ENCODE measurements at places on chromosomes 7 and 10. TPM values are rescaled to one million over a fixed set of nuclear protein-coding genes. Genes with fewer than 3 reads are reported as not detected.
A peak's percentile ranks its signal among the peaks of the same experiment; 100 is the strongest.

DCLRE1A gene
- total RNA-seq, result 14.7 TPM

SPAM1 gene
- total RNA-seq, result not detected

SLC13A4 gene
- 2.3 TPM for total RNA-seq

GPR158 gene
- 0.35 TPM for total RNA-seq

- DNase-seq, result no peak
These were observed 20.7 kb downstream of the SLC16A9 start for GRCh38 chr10:59688921-59689351.

GRCh38 chr10:124289851-124290795, 128.6 kb downstream of the OAT start:
- no peak for DNase-seq

DNA sequence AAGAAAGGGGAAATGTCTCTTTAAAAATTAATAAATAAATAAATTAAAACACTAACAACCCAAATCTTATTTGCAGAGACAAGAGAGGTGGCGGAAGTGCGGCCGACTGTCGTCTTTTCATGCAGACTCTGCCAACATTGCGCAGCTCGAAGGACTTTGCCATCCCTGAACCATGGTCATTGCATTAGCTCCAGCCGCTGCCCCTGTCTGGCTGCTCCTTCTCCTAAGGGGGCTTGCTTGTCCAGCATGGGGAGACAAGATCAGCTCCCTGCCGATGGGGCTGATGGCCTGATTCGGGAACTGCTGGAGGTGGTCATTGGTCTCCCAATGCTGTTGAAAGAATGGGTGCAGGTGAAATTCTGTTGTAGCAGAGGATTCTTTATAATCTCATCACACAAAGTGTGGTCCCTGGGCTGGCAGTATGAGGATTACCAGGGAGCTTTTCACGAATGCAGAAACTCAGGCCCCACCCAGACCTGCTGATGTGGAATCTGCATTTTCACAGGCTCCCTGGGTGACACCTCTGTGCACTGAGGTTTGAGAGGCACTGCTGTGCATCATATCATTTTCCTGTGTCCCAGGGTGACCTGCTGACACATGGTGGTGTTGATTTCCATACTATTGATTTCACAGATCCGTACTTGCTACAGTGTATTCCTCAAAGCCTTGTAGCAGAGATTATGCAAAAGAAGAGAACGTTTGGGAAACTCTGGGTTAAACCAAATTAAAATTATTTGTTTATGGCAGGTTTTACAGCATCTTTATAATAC, 172.4 kb upstream of the ZMIZ1 start:
- DNase-seq, result no peak

DNA sequence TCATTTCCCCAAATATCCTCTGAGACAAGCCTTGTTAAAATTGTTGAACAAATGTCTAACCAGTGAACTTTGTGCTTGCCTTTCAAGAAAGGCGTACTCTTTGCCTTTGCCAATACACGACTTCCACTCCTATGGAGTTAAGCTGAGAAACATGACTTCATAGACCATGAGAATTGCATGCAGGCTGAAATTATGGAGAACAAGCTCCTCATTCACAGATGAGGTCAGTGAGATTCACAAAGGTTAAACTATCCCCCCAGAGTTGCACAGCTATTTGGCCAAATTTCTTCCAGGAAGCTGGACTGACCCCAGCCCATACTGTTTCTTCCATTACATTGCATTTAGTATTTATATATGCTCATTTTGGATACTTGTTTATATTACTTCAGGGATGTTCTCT, 221.4 kb upstream of the SEMA3C start:
- DNase-seq, result no peak

DNA sequence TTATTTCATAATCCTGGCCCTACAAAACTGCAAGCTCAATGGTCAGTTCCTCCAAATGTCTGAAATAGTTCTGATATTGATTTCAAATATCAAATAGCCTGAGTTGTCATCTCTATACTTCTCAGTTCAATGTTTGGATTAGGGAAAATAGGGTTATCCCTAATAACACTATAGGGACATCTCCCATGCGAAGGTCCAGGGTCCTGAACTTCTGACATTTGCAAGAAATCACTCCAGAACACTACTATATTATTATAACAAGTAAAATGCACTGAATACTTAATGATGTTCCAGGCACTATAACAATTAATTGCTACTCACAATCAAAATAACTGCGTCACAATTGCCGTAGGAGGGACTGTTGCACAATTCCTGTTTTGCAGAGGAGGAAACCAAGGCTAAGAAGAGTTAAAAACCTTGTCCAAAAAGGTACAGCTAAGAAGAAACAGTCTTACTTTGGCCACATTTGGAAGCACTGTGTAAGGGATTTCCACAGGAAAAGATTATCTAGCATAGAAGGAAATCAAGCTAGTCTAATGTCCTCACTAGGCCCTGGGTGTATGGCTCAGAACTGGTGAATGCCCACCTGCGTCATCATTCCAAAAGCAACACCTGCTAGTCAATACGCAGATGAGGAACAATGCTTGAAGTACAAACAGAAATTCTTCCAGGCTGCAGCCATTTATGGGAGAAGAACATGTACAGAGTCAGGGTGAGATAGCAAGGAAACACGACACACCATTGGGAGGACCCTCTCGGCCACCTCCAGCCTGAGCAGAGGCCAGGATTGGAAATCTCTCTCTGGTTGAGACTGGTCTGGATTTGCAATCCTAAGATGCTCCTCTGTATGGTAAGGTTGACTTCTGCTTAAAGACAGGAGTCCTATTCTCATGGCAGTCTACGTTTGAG, 48.3 kb downstream of the ABLIM1 start:
- no peak for DNase-seq

DNA sequence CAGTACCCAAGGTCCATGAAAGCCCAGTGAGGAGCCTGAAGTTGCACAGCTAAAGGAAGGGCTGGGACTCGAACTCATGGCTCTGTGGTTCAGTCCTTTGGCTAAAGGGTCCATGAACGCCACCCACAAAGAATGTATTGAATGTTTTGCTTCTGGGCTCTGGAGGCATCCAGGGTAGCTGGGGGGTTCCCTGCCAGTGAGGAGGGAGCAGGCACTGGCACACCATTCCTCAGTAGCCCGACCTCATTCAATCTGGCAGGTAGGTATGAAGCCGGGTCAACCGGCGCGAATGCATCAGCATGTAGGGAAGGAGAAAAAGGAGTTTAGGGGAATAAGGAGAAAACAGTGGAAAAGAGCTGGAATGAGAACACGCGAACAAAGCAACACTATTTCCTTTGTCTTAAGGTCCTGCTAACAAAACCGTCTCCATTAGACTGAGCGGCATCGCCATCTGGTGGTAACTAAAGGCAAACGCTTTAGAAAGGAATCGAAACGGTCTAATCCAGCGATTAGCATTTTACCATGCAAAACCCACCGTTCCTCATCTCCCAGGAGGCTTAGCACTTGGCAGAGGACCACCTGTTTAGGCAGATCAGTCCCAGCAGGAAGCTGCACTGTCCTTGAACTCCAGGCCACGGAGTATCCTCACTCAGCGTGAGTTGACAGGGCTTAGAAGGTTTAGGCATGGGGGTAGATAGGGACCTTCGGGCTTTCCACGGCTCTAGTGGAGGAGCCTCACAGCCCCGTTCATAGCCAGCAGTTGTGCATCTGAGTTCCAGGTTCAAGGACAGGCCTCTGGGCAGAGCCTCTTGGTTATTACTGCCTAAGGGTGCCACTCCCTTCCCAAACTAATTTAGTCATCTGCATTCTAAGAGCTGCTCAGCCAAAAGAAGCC, 122.8 kb downstream of the UBE2H start:
- DNase-seq, result peak; percentile 53

Data from H7 (cell line).